T-helper 2 cell (primary cell): ENCODE measurements at places on chromosomes 12 and 14.

DNA sequence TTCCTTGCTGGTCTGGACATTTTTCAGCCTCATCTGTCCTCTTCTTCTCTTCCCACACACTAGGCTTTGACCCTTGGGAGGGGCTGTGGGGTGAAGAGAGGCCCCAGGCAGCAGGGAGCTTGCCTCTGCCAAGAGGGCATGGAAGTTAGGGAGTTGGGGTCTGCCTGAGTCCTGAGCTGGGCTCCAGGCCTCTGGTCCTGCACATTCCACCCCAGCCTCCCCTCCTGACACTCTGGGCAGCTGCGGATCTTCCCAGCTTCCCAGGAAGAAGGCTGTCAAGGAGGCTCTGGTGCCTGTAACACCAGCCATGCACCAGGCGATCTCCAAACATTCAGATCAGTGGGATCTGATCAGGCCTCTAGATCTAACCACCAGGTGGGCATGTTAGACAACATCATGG lies 169.1 kb upstream of the PRMT8 start:
- DNase-seq = no peak

DNA sequence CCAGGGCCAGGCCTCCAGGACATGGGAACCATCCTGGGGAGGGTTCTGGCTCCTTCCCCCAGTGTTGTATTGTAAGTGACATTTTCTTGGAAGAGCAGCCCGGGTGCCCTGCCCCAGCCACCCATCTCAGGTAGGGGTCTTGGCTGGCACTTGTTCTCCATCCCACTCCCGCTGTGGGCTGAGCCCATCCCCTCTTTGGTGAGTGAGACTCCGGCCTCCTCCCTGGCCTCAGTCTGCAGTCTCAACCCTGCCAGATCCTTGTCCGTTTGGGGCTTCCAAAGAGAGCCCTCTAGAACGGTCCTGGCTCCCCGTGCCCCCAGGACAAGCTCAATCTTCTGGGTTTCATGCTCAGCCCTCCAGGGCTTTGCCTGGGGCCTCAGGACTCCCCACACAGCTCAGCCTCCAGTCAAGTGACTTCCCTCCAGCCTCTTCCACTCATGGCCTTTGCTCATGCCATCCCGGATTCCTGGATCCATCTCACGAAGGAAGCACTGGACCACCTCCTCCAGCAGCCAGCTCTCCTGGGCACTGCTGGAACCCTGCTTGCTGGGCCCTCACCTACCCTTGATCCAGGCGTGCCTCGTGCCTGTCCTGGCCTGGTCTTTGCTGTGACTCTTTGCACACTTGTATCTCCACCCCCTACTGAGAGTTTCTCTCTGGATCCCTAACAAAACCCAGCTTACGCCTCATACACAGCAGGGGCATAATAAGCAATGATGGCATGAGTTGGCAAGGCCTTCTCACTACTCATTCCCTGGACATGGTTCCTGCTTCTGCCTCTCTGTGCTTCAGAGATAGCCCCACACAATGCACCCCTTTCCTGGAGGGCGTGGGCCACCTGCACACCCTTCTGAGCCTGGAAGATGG lies 297.4 kb upstream of the RTL1 start:
- no peak for DNase-seq

GRCh38 chr14:33646692-33647260 lies 304.1 kb downstream of the EGLN3 start:
- DNase-seq = no peak

DNA sequence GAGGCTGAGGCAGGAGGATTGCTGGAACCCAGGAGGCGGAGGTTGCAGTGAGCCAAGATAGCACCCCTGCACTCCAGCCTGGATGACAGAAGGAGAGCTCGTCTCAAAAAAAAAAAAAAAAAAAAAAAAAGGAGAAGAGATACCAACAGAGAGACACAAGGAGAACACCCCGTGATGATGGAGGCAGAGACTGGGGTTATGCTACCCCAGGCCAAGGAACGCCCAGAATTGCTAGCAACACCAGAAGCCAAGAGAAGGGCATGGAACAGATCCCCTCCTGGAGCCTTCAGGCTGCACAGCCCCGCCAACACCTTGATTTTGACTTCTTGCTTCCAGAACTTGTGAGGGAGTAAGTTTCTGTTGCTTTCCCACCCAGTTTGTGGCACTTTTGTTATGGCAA lies 148.0 kb upstream of the FOXN3 start:
- no peak for DNase-seq

GRCh38 chr12:104510145-104510872 lies 53.6 kb downstream of the CHST11 start:
- DNase-seq = peak; percentile 62

DNA sequence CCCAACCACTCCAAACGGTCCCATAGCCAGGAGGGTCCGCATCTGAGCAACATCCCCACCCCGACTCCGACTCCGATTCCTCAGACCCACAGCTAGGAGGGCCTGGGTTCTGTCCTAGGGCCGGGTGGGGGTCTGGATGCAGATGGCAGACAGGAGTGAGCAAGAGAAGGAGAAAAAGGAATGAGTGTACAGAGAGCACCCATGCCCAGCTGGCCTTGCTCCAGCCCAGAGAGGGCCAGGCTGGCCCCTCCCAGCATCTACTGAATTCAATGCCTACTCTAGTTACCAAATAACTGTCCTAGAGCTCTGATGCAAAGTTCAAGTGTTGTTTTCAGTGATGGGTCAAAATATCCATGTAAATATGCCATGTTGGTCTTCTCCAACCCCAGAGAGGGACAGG lies 40.8 kb downstream of the VDR start:
- no peak for DNase-seq

GRCh38 chr12:77841521-77841920 lies 10.8 kb downstream of the NAV3 start:
- no peak for DNase-seq

- no peak for DNase-seq
Measured at GRCh38 chr14:81859046-81859445, 325.4 kb upstream of the SEL1L start.

DNA sequence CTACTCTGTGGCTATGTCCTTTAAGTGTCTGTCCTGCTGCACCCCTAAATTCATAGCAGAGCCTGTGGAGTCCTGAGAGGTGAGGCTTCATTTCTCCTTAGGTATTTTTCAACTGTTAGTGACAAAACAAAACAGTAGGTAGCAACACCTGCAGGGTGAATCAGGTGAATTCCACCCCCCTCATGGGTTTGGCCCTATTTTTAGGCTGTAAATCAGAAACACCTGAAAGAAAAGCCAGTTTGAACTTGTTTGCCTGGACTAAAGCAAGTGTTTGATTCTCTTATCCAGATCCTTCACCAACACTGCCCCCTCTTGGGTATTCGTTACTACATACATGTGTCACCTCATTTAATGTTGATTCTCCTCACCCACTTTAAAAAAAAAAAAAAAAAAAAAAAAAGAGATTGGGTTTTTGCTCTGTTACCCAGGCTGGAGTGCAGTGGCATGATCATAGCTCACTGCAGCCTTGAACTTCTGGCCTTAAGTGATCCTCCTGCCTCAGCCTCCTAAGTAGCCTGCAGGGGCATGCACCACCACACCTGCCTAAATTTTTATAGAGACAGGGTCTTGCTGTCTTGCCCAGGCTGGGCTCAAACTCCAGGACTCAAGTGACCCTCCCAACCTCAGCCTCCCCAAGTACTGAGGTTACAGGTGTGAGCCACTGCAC lies 10.3 kb downstream of the TBPL2 start:
- DNase-seq = peak; percentile 86

DNA sequence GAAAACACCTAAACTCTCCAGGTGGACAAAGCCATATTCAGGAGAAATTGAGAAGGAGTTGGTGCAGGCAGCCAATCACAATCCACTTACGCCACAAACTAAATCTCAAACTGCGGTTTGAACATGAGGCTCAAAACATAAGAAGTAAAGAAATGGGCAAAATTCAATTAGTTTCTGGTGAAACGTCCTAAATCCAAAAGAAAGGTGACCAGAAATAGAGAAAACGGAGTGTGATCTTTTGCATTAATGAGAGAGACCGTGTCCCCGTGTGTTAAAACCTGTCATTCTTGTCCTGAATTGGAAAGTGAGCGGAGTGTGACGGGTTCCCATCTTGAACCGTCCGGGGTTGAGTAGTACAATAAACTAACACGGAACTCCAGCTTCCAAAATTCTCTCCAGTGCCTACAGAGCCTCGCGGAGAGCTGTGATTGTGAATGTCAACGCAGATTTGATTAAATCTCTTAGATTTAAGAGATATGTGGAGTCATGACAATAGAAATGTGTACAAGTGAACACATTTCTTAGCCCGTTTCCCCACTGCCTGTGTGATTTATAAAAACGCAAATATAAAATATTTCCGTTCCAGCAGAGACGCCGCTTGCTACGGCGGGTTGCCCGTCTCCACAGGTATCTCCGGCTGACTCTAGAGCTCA lies 595 bp upstream of the METAP2 start:
- DNase-seq = no peak

DNA sequence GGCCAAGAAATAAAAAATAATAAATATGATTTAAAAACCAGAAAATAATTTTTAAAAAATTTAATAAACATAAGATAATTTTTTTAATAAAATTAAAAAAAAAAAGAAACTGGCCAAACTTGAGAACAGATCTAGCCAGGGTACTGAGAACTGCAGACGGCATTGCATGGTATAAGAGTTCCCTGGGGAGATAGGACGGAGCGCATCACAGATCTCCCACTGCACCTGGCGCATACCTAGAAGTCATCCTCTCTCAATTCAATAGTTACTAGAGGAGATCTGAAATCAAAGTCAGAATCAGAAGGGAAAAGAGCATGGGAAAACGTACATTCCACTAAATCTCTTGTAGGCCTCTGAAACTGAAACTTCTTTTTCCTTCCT lies 58.9 kb upstream of the BCL2L14 start:
- no peak for DNase-seq

GRCh38 chr12:109763201-109763841 lies 49.7 kb downstream of the FAM222A start:
- peak; percentile 62 for DNase-seq

DNA sequence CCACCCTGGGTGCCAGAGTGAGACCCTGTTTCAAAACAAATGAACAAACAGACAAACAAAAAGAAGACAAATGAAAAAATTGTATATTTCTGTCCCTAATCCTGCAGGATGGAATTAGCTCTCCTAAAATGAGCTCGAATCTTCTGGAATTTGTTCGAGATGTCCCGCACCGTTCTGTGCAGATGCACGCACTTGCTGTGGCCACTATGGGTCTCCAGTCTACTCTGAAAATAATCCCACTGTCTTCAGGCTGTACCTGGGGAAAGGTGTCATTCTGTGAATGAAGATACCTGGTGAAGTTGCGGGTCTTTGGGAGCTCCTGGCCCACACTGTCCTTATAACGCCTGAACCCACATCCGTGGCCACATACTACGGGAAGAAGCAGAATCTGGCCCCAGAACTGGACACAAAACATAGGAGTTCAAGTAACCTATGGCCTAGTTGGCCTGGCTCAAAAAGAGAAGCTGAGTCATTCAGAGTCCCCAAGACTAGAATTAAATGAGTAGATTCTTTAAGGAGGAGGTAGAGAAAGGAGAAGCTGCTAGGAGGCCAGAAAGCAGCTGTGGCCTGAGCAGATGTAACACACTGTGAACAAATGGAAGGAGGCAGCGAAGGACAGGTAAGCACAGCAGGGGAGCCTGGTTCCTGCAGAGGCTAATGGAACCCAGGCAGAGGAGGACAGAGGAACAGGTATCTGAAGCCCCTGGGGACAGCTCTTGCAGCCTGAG lies 108.6 kb downstream of the FOXN3 start:
- DNase-seq = no peak

GRCh38 chr12:57369202-57369601 lies 61.6 kb downstream of the R3HDM2 start:
- DNase-seq = no peak

DNA sequence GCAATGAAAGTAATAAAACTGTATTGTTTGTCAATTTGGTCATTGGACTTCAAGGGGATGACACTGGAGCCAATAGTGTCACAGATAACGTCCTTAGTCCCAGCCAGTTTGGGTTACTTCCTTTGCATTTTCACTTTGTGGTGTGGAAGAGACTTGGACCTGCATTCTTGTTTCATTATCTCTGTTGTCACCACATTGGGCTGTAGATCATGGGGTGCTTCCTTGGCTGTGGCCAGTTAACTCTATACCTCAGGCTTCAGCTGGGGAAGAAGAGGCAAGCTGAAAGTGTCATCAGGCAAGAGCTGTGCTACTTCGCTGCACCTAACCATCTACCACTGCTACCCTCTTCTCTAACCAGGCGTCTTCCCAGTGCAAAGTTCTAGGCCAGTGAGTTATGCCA lies 15.1 kb upstream of the CISTR start:
- DNase-seq = no peak

DNA sequence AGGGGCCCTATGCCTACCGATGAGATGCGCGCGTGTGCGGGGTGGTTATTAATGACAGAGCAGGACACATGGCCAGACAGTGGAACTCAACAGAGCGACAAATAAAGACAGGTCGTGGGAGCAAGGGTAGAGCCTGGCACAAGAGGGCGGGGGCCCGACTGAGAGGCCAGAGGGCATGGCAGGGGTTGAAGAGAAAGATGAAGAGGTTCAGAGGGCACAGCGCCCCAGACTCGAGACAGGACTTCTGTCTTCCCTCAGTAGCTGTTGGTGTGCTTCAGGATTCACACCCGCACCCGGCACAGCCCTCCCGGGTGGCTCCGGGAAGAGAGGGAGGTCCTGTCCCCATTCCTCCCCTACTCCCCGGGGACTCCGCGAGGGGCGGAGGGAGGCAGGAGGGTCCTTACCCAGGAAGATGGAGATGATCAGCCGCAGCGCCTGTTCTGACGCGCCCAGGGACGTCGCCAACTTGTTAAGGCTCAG lies 366 bp downstream of the LPCAT3 start:
- no peak for DNase-seq

DNA sequence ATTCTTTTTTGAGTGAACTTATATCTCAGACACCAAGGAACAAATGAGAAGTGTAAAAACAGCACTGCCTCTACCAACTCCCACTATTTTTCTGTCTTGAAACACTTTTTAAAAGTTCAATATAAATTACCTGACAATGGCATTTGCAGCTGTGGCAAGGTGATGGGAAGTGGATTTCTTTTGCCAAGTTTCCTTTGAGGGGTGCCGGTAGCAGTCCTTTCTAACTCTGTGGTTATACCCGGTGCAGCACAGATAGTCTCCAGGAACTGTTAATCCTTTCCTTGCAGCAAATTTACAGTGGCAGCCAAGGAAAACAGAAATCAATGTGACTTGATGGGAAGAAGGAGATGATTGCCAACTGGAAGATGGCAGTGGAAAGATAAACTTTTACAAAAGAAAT lies 243.7 kb downstream of the BCAT1 start:
- DNase-seq = no peak

DNA sequence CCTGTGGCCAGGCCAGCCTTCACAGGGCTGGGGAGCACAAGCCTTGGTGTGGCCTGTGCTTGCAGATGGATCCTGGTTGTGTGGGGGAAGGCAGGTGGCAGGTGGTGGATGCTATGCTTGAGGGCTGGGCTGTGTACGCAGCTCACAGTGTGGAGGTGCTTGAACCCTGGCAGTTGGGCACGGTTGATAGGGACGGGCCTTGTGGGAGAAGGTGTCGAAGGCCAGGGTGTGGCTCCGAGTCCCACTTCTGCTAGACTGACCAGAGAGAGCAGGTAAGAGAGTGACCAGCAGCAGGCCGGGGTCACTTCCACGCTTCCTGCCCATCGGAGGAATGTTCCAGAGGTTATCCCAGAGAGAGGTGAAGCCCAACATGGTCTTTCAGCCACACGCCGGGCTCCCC lies 85.5 kb downstream of the CACNA1C start:
- no peak for DNase-seq

GRCh38 chr14:81535396-81536164 lies 1.9 kb upstream of the SEL1L start:
- peak; percentile 50 for DNase-seq
